GM04504 (cell line): ENCODE measurements at places on chromosomes 2 and 18.

- no peak for DNase-seq
Observed at GRCh38 chr2:136131961-136132824, 14.2 kb upstream of the CXCR4 start.

- DNase-seq: no peak
Observed at GRCh38 chr2:25230948-25231311, 62.5 kb upstream of the POMC start.

DNA sequence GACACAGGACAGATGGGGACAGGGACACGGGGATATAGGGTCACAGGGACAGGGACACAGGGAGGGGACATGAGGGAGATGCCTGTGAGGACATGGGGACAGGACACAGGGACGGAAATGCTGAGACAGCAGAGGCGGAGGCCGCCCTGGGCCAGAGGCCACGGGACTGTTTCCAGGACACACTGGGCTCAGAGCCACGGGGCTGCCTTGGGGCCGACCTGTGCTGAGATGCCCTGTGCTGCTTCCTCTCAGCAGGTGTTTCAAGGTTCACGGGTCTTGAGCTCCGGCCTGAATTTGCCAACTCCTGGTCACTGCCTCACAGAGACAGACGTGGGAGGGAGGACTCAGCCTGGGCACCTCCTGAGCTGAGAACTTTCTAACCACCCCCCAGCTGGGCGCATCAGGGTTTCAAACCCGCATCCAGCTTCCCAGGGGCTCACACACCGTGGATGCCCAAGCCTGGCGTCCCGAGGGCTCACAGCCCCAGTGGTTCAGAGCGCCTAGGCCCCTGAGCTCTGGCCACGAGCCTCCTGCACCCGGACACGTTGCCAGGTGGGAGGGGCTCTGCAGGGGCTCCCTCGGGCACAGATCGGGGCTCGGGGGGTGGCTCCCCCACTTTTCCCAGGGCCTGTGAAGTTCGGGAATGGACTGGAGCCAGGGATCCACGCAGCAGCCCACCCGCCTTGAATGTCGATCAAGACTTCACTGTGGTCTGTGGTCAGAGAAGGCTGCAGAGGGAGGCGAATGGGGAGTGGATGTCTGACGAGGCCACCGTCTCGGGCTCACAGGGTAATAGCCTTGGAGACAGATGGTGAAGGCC lies 64.1 kb downstream of the SLC66A2 start:
- no peak for DNase-seq

DNA sequence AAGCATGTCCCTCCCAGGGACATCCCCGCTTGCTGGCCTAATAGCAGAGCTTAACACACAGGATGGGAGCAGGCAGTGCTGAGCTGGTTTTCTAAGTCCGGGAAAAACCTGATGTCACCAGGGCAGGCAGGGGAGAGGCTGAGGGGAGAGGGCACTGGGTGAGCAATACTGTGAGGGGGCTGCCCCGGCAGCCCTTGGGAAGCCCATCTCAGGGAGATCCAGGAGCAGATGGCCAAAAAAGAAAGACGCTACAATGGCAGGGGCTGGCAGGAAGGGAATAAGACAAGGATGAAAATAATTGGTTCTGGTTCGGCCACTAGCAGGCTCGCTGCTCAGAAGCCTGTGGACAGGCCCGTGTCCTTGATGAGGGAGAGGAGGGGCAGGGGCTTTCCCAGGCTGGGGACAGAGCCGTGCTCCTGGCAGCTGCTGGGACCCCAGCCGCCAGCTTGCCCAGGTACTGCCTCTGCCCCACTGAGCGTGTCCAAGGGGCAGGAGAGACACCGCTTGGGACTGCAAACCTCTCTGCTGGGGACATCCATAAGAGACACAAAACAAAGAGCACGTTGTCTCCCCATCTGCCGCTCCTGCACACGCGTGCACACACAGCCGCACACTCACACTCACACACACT lies 30.2 kb downstream of the SMAD7 start:
- DNase-seq: no peak

DNA sequence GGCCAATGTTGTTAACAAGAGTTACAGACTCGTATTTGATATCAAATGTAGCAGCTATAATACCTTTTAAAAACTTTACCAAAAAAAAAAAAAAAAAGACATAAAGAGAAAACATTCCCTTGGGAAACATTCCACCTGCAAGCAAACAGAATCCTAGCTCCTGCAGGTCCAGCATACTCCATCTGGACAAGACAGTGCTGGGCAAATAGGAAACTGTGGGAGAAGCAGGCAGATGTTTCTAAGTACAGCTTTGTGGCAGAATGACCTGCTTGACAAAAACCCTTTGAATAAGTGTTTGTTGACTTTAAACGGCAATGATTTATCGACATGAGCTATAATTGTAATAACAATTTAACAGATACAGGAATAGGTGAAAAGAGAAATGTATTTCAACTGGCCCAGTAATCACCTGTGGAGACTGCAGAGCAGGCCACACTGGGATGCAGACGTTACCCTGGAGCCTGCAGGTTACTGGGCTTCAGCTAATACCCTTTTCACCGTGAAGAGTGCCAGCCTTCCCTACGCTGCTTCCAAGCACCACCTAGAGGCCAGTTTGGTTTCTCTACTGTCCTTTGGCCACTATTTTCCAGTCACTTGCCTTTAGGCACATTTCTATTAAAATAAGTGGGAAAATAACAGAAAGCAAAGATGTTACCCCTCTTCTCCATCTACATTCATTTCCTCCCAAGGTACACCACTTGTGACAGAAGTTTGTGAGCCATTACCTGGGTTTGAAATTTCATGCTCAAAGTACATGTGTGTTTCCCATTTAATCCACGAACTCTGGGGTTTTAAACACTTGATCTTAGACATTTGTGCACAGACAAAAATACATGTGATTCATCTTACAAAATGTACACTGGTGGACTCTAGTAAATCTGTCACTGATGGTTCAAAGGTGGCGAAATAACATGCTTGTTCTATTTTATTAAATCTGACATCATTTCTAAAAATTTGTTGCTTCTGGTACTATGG lies 96.9 kb upstream of the ZNF397 start:
- peak; percentile 19 for DNase-seq

DNA sequence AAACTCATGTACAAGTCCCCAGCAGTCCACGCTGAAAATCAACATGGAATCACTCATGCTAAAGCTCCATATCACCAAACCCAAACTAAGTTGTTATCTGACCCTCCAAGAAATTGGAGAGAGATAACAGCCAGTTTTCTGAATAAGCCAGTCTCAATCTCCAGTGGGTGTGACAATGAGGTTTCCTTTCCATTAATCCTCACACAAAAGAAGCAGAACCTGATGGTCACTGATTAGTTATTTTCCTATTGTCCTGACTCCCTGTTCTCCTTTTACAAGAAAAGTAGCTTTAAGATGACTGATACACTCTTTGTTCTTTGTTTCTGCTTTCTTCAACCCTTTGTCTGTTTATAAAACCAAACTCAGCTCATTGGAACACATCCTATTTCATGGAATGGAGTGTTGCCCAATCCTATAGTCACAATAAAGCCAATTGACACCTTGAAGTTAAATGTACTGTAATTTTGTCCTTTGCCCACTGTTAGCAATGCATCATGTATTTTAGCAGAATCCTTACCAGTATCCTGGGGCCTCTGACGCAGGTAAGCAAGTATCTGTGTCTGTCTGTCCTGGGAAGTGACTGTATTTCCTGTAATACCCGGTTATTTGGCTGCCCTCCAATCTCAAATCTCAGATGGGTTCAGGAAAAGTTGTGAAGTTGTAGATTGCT lies 30.6 kb upstream of the SH3RF3 start:
- no peak for DNase-seq

DNA sequence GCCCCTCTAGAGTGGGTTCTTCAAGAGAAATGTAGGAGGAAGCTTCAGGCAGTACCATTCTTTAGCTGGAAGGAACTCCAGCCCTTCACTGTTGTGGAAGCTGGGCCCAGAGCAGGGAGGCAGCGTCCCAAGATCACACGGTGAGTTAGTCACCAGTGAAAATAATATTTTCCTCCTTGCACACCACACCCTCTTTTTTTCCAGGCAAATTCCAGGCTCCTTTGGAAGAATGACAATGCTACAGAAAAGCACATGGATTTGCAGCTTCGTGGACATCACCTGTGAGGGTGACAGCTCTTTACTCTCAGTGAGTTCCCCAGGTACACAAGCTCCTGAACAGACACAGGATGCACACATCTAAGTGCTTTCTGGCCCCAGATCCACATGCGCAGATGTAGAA lies 157.1 kb downstream of the COL6A3 start:
- DNase-seq: peak; percentile 76

DNA sequence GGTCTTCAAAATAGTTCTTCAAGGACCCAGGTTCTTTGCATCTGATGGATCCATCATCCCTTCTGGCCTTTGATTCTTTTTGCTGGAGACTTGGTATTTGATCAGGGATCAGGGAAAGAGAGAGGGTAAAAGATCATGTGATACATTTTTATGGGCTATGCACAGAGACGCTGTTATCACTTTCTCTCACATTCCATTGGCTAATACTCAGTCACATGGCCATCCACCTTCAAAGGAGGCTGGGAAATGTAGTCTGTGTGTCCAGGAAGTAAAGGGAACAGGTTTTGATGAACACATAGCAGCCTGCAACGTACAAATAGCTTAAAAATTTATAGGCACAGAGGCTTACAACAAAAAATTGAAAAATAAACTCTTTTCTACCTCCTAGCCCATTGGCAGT lies 629.6 kb upstream of the FANCL start:
- no peak for DNase-seq

DNA sequence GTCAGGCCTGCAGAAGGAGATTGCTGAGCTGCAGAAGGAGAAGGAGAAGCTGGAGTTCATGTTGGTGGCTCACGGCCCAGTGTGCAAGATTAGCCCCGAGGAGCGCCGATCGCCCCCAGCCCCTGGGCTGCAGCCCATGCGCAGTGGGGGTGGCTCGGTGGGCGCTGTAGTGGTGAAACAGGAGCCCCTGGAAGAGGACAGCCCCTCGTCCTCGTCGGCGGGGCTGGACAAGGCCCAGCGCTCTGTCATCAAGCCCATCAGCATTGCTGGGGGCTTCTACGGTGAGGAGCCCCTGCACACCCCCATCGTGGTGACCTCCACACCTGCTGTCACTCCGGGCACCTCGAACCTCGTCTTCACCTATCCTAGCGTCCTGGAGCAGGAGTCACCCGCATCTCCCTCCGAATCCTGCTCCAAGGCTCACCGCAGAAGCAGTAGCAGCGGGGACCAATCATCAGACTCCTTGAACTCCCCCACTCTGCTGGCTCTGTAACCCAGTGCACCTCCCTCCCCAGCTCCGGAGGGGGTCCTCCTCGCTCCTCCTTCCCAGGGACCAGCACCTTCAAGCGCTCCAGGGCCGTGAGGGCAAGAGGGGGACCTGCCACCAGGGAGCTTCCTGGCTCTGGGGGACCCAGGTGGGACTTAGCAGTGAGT lies 19.4 kb downstream of the FOSL2 start:
- no peak for DNase-seq

DNA sequence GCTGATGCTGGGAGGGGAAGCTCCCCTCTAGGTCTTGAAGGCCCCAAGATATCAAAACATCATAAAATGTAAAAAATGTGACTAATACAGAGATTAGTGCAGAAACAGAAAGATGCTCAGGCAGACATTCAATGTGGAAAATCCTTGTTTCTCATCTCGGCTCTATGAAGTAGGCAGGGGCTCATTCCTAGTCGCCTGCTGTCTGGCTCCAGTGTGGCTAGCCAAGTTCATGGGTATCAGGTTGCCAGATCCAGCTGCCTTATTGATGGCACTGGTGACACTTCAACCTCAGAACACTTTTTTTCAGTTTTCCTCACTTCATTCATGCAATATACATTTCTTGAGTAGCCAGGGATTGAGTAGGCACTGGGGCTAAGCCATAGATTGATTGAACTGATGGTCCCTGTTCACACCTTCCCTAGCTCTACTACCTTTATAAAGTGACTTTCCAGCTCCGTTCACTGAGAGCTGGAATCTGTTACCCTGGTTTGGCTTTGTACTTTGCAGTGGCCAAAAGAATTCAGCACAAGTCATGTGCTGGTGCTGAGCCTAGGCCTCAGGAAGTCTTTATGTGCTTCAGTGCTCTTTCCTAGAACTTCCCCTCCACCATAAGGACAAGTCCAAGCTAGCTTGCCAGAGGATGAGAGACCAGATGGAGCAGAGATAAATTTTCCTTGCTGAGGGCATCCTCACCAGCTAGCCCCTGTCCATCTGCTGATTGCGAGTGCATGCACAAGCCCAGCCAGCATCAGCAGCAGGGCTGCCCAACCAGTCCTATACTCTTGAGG lies 373.6 kb upstream of the ST6GAL2 start:
- no peak for DNase-seq

DNA sequence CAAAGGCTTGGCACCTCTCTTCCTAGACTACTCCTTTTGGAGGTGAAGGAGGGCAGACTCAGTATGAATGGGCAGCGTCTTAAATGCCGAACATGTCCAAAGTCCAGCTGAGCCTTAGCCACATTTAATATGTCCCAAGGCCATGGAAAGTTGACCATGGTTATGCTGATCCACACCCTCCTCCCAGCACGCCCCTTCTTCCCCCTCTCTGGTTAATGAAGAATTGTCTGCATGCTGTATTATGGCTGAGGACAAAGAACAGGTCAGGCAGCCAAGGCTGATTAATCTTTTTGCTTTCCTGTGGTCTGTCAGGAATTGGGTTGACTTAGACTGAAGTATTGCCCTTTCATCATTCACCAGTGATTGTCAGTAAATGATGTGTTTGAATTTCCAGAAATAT lies 5.8 kb upstream of the MYOM1 start:
- DNase-seq: no peak

DNA sequence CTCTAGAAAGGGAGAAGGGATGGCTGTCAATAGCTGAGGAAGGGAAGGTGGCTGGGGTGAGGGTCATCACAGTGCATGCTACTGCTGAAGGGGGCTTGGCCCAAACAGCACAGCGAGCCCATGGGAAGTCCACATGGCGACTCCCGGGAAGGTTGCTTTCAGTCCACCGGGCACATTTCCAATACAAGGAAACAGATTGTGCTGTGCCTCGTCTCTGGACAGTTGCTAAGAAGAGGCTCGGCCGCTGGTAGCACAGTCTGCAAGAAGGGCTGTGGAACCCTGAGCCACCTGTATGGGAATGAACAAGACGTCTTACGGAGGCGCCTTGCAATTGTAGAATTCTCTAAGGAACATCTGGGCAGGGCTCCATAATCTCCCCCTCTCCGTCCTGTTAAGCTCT lies 123.1 kb downstream of the CELF4 start:
- DNase-seq: no peak

DNA sequence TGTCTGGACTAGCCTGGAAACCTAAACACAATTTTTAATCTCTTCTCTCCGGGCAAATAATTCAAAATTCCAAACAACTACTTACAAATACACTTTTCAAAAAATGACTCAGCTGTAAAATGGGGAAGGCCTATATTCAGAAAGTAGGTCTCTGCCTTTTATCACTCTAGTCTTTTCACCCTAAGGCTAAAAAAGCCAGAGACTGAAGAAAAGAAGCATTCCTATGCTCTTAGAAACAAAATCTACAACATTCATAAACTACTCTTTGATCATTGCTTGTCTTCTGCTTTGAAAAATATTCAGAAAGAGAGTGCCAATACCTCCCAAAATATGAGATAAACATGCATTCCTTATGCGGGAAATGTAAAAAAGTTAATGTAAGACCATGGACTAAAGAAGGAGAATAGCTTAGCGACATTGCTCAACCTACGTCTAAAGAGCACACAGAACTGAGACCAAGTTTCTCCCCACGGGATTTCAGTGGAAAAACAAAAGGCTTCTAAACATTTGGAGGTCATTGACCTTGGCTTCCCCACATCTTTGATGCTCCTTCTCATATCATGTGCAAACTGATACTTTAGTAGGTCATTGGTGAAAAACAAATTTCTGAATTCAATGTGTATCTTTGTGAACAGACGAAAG lies 74.4 kb upstream of the EPB41L3 start:
- DNase-seq: no peak

GRCh38 chr2:142866426-142866825 lies 11.0 kb upstream of the KYNU start:
- no peak for DNase-seq

- DNase-seq: no peak
Observed at GRCh38 chr2:228039752-228040534, 141.5 kb downstream of the SPHKAP start.
